Stomach (tissue), 19 donors: ENCODE measurements at places on chromosomes 7 and 10. TPM values are rescaled to one million over a fixed set of nuclear protein-coding genes. Genes with fewer than 3 reads are reported as not detected.

- no peak for DNase-seq
Observed at GRCh38 chr10:9301554-9301953, 1247.1 kb downstream of the GATA3 start.

- DNase-seq = no peak
Observed at GRCh38 chr10:16966991-16967865, 150.0 kb upstream of the RSU1 start.

DNA sequence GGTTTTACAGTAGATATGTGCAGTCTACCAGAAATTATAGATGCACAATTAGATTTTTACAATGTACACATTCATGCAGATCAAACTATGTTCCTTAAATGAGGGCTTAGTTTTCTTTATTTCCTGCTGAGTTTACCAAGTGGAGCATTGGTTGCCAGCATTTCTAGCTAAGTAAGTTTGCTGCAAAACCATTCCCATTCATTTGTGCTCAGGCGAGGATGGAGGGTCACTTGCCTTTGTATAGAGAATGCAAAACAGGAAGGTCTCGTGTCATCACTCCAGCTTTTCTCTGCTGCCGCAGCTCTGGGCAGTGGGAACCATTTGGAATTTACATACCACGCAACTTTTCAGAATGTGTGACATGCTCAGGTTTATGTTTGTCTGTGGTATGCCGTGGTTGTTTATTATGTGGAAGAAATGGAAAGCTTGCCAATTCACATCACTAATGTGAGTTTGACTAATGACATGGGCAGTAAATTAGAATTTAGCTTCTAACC is 198.6 kb downstream of the TRIL start:
- peak; percentile 42 for DNase-seq

- DNase-seq = no peak
Observed at GRCh38 chr10:33749790-33750189, 415.3 kb upstream of the NRP1 start.

- no peak for DNase-seq
Observed at GRCh38 chr10:76177936-76178335, 746.5 kb downstream of the LRMDA start.

DNA sequence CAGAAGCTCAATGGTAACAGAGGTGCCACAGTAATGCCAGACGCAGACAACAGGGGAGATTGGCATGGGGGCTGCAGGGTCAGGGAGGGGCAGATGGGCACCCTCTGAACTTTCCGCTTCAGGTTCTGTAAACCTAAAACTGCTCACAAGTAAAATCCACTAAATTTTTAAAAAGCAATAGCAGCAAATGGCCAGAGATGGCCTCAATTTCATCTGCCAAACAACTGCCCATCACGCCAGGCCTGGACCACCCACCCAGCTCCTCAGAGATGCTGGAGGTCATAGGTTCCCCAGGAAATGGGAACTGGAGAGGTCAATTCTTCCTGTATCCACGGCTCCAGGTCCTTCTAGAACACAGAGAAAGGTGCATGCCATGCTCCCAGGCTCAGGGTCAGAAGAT is 76.1 kb downstream of the PRKAG2 start:
- DNase-seq = no peak

Gene ZEB1
- 7.6 TPM for polyA plus RNA-seq

DNA sequence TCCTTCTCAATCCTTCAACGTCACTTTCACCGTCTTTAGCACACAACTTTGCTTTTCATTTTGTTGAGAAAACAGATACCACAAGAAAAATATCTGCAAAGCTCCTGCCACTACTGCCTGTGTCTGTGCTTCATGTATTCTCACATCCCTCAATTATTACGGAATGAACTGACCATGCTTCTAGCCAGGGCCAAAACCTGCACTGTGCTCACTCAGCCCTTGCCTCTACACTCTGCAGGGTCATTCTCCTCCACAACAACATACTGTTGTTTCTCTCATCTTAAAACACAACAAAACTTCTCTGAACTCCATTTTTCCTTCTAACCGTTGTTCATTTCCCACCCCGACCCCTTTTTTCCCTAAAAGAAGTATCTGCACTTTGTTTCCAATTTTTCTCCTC is 29.5 kb downstream of the BMPR1A start:
- DNase-seq = no peak

Gene ASAH2
- 0.37 TPM for polyA plus RNA-seq

Gene SPDYE2B
- not detected for polyA plus RNA-seq

DNA sequence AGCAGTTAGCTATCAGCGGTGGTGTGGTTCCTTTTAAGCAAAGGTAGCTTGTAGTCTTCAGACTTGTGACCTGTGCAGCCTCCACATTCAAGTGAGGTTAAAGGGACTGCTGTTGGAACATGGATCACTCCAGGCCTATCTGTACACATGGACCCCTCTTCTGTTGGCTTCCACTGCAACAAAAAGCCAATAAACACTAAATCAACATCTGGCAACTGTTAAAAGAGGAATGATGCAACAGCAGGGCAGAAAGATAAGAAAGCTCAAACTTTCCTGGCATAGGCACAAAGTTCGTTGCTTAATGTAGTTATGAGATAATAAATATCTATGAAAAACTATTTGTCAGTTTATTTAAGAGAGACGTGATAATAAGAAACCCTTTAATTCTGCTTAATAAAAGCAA is 4.0 kb upstream of the MINPP1 start:
- peak; percentile 44 for DNase-seq

- peak; percentile 56 for DNase-seq
Observed at GRCh38 chr10:61628875-61629513, 33.7 kb upstream of the CABCOCO1 start.

DNA sequence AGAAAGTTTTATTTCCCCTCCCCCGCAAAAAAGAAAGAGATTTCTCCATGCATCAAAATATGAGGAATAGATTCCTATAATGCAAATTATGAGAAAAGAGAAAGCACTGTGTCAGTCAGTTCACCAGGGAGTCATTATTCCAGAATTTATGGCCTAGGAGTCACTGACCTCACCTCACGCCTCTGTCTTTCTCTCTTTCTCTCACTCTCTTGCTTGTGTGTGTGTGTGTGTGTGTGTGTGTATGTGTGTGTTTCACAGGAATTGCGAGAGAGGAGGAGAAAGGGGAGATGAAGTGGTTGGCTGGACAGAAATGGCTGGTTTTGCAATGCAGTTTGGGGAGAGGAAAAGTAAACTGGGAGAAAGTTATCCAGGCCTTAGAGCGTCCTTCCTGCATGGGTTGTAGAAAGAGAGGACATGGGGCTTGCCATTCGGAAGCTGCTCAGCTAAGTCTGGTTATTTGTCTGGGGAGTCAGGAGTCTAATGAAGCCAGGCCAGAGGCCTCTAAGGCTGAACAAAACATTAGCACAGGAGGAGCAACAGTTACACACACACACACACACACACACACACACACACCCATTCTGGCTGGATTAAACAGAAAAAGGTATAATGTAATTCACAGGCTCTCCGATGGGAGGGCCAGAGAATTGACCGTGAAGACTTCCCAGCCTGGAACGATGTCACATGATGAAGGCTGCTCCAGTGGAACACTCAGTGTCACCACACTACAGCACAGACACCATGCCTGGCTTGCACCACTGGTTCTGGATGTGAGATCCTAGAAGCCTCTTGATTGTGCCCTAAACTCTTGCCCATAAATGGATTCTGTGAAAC is 12.8 kb upstream of the FFAR4 start:
- no peak for DNase-seq

GRCh38 chr7:21969822-21970221 is 24.1 kb upstream of the CDCA7L start:
- DNase-seq = no peak
